Transverse colon (tissue), 4 donors: ENCODE measurements at places on chromosomes 12 and 14.

- DNase-seq: no peak
Measured at GRCh38 chr12:119528241-119528640, 65.3 kb upstream of the TMEM233 start.

GRCh38 chr12:112307317-112308011 lies 74.8 kb downstream of the HECTD4 start:
- DNase-seq: no peak

GRCh38 chr14:39175445-39176262 lies 600 bp downstream of the PNN start:
- DNase-seq: no peak

GRCh38 chr12:21566223-21566906 lies 38.3 kb downstream of the GYS2 start:
- no peak for DNase-seq

GRCh38 chr14:69705706-69706105 lies 61.2 kb upstream of the SRSF5 start:
- DNase-seq: no peak

DNA sequence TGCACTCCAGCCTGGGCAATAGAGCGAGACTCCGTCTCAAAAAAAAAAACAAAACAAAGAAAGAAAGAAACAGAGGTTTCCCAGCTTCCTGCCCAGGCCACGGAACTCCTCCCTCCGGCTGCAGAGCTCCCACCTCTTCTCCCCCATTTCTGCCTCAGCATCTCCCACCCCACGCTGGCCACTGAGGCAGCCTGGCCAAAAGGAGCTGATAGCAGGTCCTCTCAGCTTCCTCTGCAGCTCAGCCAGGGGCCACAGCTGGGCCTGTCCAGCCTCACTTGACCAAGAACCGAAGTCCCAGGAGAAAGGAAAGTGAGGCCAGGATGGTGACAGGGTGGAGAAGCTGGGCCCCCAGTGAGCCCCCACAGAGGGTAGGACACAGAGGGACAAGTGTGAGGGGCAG lies 33.4 kb upstream of the CD9 start:
- DNase-seq: no peak

- DNase-seq: no peak
Measured at GRCh38 chr12:5909560-5909959, 35.5 kb downstream of the ANO2 start.

- no peak for DNase-seq
Measured at GRCh38 chr12:129696405-129696804, 207.4 kb downstream of the TMEM132D start.

- DNase-seq: peak; percentile 9
Measured at GRCh38 chr12:78470354-78471195, 394.0 kb upstream of the SYT1 start.

DNA sequence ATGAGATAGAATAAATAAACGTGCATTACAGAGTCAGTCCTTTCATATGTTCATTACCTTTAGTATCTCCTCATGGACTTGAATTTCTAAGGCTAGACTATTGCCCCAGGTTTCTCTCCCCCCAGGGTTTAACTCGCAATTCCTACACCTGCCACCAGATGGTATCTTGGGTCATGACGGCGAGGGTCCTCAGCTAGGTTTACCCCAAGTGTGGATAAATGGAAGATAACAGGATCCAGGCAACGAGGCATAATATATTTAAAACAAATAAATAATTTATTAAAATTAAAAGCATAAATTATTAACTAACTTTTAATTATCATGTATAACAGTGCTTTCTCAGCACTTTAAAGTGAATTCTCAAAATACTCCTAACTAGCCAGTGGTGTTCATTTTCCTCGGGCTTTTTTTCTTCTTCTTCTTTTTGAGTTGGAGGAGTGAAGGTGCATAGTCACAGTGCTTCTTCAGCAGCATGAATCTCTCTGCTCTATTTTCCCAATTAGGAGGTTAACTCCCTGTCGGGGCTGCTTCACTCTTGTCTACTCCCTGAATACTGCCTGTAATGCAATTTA lies 243.5 kb upstream of the CAND1 start:
- DNase-seq: peak; percentile 35

GRCh38 chr12:19710811-19711793 lies 271.8 kb downstream of the AEBP2 start:
- DNase-seq: no peak

GRCh38 chr14:61225344-61225743 lies 55.8 kb downstream of the TMEM30B start:
- DNase-seq: no peak

DNA sequence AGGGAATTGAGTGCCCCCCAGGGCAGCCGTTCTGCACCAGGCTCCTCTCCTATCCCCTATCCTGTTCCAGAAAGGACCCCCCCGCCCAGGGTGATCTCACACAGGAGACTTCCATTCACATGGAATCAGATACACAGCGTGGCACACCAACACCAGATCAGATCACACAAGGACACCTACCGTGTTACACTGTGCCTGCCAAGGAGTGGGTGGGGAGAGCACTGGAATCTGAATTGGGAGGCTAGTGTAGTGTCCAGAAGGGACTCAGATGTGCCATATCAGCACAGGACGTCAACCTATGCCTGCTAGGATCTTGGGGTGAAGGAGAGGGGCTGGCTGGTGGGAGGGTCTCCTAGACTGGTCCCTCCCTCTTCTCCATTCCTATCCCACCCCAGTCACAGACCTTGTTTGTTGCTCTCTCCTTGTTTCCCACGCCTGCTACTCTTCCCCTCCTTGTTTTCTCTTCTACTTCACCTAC lies 2.3 kb downstream of the PTMS start:
- no peak for DNase-seq

DNA sequence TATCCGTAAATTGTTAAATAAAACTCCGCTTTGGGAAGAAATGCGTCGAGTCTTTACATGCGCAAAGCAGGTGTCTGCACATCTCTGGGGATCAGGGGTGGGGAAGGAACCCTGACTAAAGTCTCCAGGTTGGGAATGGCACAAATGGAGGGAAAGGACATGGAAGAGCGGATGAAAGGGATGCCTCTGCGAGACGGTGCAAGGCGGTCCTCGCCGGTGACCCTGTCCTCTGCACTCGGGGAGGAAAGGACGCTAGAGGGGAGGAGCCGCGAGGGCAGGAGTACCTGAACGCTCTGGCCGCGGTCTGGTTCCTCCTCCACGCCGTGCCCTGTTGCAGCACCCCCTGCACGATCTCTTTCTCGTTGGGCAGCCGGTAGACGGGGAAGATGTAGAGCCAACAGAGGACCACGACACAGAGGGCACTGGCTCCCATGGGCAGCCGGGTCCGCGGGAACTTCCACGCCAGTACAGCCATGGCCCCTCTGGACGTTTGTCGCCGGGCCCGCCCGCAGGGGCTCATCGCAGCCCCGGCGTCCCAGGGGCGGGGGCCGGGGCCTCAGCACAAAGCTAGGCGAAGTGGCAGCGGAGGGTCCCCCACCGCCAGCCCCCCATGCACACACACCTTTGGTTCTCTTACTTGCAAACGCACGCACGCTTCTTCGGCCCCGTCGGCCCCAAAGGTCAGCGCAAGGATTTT lies 646 bp downstream of the ST8SIA1 start:
- peak; percentile 11 for DNase-seq

DNA sequence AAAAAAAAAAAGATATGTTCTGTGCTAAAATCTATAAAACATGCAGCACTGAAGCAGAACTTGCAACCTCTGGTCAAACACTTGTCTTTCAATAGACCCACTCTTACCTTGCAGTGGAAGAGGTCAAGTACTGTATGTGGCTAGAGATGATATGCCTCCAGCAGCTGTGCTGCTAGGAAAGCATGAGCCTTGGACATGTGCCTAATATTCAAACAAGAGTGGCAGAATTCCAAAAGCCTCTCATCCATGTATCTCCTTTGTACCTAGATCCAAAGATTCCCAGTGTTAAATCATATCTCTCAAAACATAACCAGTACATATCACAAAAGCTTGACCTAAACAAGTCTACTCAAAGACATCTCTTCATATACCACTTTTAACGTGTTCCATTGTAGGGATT lies 105.0 kb upstream of the CPNE8 start:
- DNase-seq: no peak

- DNase-seq: no peak
Measured at GRCh38 chr12:38157274-38157932, 159.2 kb upstream of the ALG10B start.

DNA sequence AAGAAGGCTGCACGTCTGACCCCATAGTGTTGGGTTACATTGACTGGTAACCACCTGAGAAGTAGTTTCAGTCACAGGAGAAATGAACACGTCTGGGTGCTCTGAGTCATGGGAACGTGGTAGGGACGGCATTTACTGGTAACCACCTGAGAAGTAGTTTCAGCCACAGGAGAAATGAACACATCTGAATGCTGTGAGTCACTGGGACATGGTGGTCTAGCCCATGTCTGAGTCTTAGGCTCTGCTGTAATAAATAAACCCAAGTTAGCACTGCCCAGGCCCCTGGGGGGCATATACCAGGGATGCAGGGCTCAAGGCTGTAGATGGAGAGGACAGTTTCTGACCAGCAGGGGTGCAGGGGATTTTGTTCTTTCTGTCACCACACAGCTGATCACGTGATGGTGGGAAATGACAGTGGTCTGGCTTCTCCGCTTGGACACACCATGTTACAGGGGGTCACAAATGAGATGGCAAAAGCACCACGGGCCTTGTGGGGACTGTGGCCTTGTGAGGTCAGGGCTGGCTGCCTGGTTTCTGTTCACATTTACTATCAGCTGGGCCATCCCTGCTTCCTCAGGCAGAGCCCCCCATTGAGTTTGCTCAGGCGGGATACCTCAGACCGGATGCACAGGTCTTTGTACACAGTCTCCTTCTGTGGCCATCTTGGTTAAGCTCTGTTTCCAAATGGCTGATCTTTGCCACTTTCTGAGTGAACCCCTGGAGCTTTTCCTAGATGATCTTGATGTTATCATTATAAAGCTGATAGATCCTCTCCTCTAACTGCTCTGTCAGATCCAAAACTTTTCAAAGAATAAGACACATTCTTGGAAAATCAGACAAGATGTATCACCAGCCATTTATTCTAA lies 9.8 kb upstream of the C12orf42 start:
- DNase-seq: no peak

- DNase-seq: peak; percentile 75
Measured at GRCh38 chr12:46473634-46474329, 101.2 kb upstream of the SLC38A2 start.
